ENCODE measurements at places on chromosomes 3 and 15.

- no peak for DNase-seq
Observed at GRCh38 chr3:32459450-32459849, 43.2 kb downstream of the CMTM6 start.

DNA sequence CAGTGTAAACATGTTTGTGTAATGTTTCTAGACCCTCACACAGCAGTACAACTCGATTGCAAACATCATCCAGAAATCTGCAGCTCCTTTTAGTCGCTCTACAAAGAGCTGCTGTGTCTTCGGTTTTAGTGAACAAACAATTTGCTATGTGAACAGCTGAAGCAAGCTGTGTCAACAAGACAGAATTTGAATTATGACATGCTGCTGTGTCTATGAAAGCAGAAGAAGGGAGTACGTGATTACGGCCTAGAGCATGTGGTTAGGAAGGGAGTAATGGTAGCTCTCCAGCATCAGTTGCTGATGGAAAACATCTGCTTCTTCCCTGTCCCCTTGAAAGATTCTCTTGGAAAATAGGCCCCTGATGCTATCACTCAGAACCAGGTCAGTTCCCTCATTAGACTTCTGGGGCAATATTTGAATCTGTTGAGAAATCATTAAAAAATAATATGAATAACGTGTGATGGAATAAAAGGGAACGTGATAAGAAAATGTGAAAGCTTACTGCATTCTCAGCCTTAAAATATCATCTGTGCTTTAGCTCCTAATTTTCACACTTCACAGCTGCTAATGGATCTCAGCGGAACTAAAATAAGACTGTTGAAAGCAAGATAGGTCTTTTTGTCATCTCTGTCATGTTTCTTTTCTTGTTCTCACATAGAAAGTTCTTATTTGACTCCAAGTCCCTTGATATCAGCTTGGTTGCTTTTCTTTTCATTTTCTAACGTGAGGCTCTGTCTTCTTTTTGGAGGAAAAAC lies 891.5 kb downstream of the ROBO2 start:
- DNase-seq = peak; percentile 43

DNA sequence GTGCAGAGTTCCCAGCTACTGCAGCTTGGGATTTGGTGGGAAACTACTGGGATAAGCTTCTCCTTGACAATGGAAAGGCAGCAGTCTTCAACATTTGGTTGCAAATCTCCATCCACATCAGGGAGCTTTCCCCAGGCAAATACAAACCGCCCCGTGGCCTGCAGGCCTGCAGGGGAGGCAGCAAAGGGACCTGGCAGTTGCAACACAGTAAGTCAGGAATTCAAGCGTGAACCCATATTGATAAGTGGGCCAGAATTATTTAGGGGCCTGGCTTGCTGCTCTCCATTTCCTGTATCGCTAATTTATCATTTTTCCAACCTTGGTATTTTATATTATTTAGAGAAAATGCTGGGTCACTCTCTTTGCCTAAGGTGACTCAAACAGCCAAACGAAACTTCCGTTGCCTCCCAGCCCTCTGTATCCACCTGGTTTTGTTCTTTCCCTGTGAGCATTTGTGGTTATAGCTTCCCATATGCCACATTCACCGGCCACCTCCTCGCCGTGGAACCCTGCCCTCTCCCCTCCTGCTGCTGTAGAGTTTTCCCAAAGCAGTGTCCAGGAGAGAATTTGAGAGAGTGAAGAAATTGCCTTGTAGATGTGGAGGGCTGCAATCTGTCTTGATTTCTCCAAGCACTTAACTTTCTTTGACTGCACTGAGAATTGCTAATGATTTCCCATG lies 34.8 kb downstream of the B3GALNT1 start:
- no peak for DNase-seq

DNA sequence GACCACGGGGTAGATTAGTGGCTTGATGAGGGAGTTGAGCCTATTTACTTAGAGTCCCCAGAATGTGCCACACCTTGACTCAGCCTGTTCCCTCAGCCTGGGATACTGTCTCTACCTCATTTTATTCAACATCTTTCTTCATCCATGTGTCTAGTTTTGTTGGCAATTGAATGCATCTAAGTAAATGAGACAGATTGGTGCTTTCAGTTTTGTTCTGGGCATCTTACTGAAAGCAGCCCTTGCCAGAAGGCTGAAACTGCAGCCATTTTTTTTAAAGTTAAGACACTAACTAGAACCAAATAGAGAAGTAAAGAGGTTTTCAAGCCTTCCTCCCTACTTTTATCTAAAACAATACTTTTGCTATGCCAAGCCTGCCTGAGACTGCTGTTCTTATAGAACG lies 246.8 kb downstream of the SLCO3A1 start:
- no peak for DNase-seq

DNA sequence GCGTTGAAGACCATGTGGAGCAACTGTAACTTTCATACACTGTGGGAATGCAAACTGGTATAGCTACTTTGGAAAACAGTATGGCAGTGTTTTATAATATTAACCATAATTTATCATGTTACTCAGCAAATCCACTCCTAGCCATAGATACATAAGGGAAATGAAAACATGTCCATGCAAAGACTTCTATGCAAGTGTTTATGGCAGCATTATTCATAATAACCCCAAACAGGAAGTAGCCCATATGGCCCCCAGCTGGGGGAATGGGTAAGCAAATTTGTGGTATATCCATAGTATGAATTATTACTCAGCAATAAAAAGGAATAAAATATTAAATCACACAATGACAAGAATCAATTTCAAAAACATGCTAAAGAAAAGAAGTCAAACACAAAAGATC lies 23.0 kb upstream of the GATA2 start:
- DNase-seq = no peak

DNA sequence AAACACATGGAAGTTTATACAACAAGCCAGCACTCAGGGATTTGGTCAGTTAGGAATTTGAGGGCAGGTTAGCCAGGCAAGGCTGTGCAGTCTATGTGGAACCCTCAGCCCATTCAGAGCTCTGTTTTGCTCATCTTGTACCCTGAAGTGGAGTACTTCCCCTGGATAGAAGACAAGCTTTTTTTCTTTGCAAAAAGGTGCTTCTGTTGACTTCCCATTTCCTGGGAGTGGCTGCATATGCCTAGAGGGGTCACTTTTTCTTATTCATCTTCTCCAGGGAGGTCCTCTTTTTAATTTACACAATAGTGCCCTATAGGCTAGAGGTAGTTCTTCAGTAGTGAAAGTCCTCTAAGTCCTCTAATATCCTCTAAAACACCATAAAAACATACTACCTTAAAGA lies 225.0 kb upstream of the P2RY1 start:
- DNase-seq = no peak

DNA sequence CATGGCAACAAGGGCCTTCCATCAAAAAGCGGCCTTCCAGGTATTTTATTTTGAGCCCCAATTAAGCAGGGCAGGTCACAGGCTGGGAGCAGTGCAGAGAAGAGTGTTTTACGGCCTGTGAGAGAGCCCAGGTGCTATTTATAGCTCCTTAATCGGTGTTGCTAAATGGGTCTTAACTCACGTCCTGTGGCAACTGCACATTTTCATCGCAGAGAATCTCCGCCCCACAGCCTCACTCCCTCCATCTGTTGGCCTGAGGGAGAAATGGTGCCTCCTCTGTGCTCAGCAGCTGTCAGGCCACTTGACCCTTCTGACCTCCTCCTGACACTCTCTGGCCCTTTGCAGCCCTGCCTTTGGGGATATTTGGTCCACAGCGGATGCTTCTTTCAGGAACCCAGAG lies 58.6 kb downstream of the SPSB4 start:
- no peak for DNase-seq

- peak; percentile 45 for DNase-seq
Observed at GRCh38 chr15:41553731-41554130, 5.3 kb upstream of the TYRO3 start.

DNA sequence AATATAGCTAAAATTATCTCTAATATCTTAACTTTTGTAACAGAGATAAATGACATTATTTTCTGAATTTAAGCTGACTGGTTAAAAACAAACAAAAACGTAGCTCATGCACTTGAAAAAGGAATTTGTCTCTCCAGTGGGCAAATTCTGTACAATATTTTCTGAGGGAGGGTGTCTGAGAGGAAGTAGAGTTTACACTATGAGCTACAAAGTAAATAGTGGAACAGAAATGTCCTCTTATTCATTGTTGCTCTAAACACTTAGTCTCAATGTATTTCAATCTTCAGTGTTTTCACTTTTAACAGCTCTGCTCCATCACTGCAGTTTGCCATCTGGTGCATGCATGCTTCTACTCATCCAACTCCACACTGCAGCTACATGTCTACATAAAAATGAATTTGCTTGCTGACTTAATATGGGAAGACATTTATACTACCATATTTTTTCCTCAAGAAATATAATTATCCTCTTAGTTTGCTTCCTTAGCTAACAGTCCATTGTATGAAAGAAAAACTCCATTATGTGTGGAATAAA lies 817.4 kb upstream of the LMCD1 start:
- no peak for DNase-seq

DNA sequence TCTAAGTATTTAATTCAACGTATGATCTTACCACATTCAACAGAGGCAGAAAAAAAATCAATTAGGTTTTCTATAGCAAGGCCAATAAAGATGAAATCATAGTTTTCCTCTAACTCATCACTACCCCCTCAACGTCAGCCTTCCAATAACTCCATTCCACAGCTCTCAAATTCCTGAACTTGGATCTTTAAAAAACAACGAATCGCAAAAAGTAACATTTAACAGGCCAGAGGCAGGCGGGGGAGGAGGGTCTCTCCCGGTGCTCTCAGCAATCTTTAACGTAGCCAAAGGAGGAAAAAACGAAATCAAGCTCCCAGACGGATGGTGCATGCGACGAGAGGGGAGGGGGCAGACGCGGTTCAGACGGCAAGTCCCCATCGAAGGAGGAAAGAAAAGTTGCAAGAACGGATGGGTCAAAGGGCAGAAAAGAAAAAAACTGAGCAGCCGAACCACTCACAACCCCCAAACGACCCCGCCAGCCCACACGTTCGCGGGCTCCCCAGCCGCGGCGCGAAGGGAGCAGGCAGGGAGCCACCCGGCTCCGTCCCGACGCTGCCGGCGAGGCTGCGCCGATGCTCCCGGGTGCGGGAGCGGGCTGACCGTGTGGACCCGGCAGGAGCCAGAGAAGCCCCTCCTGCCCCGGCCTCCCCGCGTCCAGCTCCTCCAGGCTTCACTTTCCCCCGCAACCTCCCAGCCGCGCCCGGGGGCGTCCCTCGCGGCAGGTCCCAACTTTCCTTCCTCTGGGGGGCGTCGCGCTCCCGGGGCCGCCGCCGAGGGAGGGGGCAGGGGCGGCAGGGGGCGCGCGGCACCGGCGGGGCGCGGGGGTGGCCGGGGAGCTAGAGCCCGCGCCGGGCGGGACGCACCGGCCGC lies 703 bp downstream of the PEAK1 start:
- DNase-seq = peak; percentile 78

GRCh38 chr15:60118626-60119025 lies 114.5 kb downstream of the FOXB1 start:
- DNase-seq = no peak

- DNase-seq = no peak
Observed at GRCh38 chr3:15556512-15556911, 35.0 kb upstream of the COLQ start.

DNA sequence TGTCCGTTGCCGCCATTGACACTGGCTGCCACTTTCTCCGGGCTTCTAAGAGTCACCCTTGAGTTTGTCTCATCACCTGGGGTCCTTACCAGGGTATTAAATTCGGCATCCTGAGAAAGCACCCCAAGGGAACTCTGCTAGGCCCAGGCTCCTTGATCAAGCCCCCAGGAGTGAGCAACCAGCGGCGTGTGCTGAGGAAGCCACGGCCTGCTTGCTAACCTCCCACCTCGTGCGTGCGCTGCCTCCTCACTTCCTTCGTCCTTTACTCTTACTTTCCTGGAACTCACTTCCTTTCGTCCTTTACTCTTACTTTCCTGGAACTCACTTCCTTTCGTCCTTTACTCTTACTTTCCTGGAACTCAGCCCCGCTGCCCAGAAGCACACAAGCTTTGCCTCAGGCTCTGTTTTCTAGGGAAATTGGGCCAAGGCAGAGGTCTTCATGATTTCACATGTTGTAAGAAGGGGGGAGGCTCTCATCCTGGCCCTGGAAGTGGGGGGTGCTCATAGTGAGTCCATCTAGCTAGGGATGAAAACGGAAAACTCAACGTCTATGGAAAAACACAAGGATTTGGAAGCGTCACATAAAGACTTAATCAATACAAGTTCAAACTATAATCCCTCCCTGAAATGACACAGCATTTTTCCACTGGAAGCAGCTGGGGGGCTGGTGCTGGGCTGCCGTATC lies 36.7 kb upstream of the BDH1 start:
- DNase-seq = no peak

- DNase-seq = no peak
Observed at GRCh38 chr15:39778021-39778420, 4.6 kb downstream of the FSIP1 start.

- no peak for DNase-seq
Observed at GRCh38 chr3:69763458-69763857, 24.2 kb downstream of the MITF start.

- no peak for DNase-seq
Observed at GRCh38 chr3:39515681-39516441, 48.4 kb downstream of the MOBP start.

- no peak for DNase-seq
Observed at GRCh38 chr15:76328106-76328696, 8.4 kb upstream of the ISL2 start.

GRCh38 chr3:63128380-63128779 lies 149.7 kb upstream of the SYNPR start:
- no peak for DNase-seq

DNA sequence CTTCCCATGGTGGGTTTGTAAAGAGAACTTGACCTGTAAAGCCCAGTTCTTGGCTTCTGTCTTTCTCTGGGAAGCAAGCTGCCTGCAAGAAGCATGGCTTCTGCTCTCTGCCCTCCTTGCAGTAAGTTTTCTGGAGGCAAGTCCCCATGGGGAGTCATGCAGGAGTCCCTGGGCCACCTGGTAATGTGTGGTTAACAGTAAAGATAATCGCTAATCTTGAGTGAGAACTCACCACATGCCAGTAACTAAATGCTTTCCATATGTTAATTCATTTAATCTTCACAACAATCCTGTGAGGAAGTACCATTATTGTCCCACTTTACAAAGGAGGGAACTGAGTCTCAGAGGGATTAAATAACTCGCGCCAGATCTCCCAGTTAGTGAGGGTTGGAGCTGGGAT lies 4.2 kb downstream of the CAPN3 start:
- DNase-seq = no peak

- no peak for DNase-seq
Observed at GRCh38 chr3:154122552-154122911, 1.3 kb downstream of the ARHGEF26 start.

- DNase-seq = no peak
Observed at GRCh38 chr15:53644660-53645059, 114.8 kb downstream of the WDR72 start.
